Tracheal epithelial cell (primary cell): ENCODE measurements at places on chromosomes 4 and X. TPM values are rescaled to one million over a fixed set of nuclear protein-coding genes. Genes with fewer than 3 reads are reported as not detected.

The BMX gene
- under 0.01 and 0.64 TPM in 2 replicates for total RNA-seq

The SERTM2 gene
- not detected in 2 replicates for total RNA-seq

The RASGEF1B gene
- 1.7 and 15.9 TPM in 2 replicates for total RNA-seq

The TMEM185A gene
- total RNA-seq = 13.4 and 16.4 TPM in 2 replicates

The ADH1B gene
- total RNA-seq = not detected in 2 replicates

The EXOSC9 gene
- total RNA-seq = 14.5 and 15.3 TPM in 2 replicates

The NUP62CL gene
- total RNA-seq = 3.1 and 4.3 TPM in 2 replicates

The ZNF630 gene
- total RNA-seq = 1.2 and 3.0 TPM in 2 replicates

The METTL14 gene
- total RNA-seq = 22.8 and 43.6 TPM in 2 replicates

The VEGFC gene
- 9.8 and 12.0 TPM in 2 replicates for total RNA-seq

The TLR10 gene
- total RNA-seq = under 0.01 TPM in 1 of 2 replicates, not detected in the other

The BTK gene
- total RNA-seq = not detected in 2 replicates

The SETD7 gene
- total RNA-seq = 41.0 and 49.0 TPM in 2 replicates

The PLXNB3 gene
- total RNA-seq = 6.3 and 9.8 TPM in 2 replicates

The TBC1D14 gene
- total RNA-seq = 113 and 127 TPM in 2 replicates

The DRP2 gene
- under 0.01 TPM in 2 replicates for total RNA-seq

The CENPVL1 gene
- not detected in 2 replicates for total RNA-seq

The GRID2 gene
- total RNA-seq = under 0.01 TPM in 1 of 2 replicates, not detected in the other

The STARD8 gene
- total RNA-seq = under 0.01 and 2.4 TPM in 2 replicates

The NSG1 gene
- 2.6 and 23.9 TPM in 2 replicates for total RNA-seq

The RADX gene
- total RNA-seq = 1.9 and 2.7 TPM in 2 replicates

The PLCXD1 gene
- total RNA-seq = 10.4 and 10.6 TPM in 2 replicates

The CD38 gene
- total RNA-seq = under 0.01 and 0.21 TPM in 2 replicates

The SFRP2 gene
- total RNA-seq = not detected in 2 replicates

The COL4A6 gene
- 24.1 and 26.9 TPM in 2 replicates for total RNA-seq

The NDNF gene
- not detected in 2 replicates for total RNA-seq

The HPGD gene
- 1.9 and 4.3 TPM in 2 replicates for total RNA-seq

The VSIG4 gene
- total RNA-seq = not detected in 2 replicates

The PF4V1 gene
- 2.7 TPM in 1 of 2 replicates, not detected in the other for total RNA-seq

The VCX3B gene
- not detected in 2 replicates for total RNA-seq

The ESX1 gene
- total RNA-seq = not detected in 2 replicates

The CXCR3 gene
- total RNA-seq = not detected in 2 replicates

The CLCN3 gene
- total RNA-seq = 27.2 and 46.3 TPM in 2 replicates

The RTL3 gene
- not detected in 2 replicates for total RNA-seq

The CT45A9 gene
- total RNA-seq = not detected in 2 replicates

The IL13RA2 gene
- 2.4 and 7.5 TPM in 2 replicates for total RNA-seq

The SMPX gene
- total RNA-seq = not detected in 2 replicates
